ENCODE measurements at places on chromosomes 5 and 9. TPM values are rescaled to one million over a fixed set of nuclear protein-coding genes. Genes with fewer than 3 reads are reported as not detected.

The MARVELD2 gene
- total RNA-seq, result 5.5 TPM

The PTGDS gene
- total RNA-seq, result not detected

The SAXO1 gene
- total RNA-seq, result not detected

The OR13F1 gene
- not detected for total RNA-seq

The ANXA1 gene
- 1,002 TPM for total RNA-seq

The SLC6A3 gene
- total RNA-seq, result not detected

The SLC1A1 gene
- 47.6 TPM for total RNA-seq

The GGTA1 gene
- not detected for total RNA-seq

The PLK2 gene
- 92.3 TPM for total RNA-seq

The KCTD16 gene
- total RNA-seq, result 0.65 TPM

The C6 gene
- total RNA-seq, result not detected

The LECT2 gene
- not detected for total RNA-seq

The TLX3 gene
- total RNA-seq, result not detected

The SLC26A2 gene
- 11.4 TPM for total RNA-seq

The GCNT4 gene
- 2.8 TPM for total RNA-seq

The SPACA9 gene
- 6.2 TPM for total RNA-seq

The PDGFRB gene
- total RNA-seq, result 205 TPM

The C5orf58 gene
- not detected for total RNA-seq

The TNFSF8 gene
- not detected for total RNA-seq

The PKD2L2 gene
- not detected for total RNA-seq

The PCDHA12 gene
- not detected for total RNA-seq

The PLAC8L1 gene
- not detected for total RNA-seq

The XRCC4 gene
- 11.5 TPM for total RNA-seq

The ANKDD1B gene
- total RNA-seq, result not detected

The SLC36A3 gene
- not detected for total RNA-seq

The PCDHGA5 gene
- total RNA-seq, result 0.86 TPM

The FAM53C gene
- total RNA-seq, result 34.8 TPM

The CHSY3 gene
- total RNA-seq, result 4.2 TPM

The ZBED3 gene
- total RNA-seq, result 0.54 TPM
